ENCODE measurements at places on chromosomes 12 and 14.

- no peak for DNase-seq
These were observed 2.5 kb downstream of the XRCC3 start for GRCh38 chr14:103712633-103713247.

DNA sequence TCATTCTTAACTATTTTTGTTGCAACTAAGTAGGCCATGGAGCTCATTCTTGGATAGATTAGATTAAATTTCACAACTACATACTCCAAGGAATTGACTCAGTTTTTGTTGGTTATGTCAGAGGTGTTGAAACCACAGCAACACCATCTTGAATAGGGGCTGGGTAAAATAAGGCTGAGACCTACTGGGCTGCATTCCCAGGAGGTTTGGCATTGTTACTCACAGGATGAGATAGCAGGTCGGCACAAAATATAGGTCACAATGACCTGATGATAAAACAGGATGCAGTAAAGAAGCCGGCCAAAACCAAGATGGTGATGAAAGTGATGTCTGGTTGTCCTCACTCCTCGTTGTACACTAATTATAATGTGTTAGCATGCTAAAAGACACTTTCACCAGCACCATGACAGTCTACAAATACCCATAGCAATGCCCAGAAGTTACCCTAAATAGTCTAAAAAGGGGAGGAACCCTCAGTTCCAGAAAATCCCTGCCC, 20.9 kb downstream of the DMAC2L start:
- DNase-seq: no peak

DNA sequence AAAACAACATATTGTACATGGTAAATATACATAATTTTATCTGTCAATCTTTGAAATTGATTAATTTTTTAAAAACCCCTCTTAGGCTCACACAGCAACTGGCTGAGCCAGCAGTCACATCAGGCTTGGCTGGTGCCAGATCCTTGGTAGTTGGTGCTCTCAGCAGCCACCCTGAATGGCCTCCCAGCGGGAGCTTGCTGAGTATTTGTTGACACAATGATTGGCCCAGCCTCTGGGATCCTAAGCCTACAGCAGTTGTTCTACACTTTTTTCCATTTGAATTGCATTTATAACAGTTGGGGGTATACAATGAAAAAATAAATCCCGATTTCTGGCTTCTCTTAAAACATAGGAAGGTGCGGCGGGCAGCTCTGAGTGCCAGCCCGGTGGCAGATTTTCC, 11.1 kb downstream of the PRKAB1 start:
- DNase-seq: no peak

- no peak for DNase-seq
These were observed 410.3 kb upstream of the LMO3 start for GRCh38 chr12:17016116-17016864.

- no peak for DNase-seq
These were observed 26.9 kb downstream of the FIGNL2 start for GRCh38 chr12:51821440-51822260.

DNA sequence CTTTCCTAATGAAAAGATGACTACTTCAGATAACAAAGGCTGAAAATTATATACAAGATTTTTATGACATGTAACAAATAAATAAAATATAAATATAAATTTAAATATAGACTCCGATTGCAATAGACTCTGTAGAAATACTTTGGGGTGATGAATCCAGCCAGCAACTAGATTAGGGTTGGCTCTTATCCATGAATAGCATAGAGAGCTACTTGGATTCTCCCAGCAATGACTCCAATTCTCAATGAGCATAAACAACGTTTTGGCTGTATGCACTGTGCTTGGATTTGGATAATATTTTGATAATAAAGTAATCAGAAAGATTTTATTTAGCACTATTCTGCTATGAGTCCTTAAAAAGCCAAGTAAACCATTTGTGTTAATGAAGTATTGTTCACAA, 58.0 kb upstream of the LRFN5 start:
- no peak for DNase-seq

DNA sequence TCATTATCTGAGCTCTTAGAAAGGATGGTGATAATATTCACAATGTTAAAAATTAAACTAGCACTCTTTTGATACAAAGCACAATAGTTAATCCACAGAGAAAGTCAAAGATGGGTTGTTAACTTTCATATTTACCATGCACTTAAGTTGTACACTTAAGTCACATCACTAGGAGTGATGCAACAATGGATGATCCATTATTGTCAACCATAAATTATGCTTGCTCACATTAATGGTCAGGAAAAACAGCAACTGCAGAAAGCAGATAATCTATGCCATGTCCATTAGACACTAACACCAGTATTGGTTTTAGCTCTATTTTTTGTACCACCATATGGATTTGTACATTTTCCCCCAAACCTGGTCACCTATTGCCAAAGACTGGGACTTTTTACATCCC, 195.5 kb downstream of the FOXA1 start:
- DNase-seq: no peak

GRCh38 chr12:66058554-66058953, 72.0 kb downstream of the LLPH start:
- DNase-seq: no peak

DNA sequence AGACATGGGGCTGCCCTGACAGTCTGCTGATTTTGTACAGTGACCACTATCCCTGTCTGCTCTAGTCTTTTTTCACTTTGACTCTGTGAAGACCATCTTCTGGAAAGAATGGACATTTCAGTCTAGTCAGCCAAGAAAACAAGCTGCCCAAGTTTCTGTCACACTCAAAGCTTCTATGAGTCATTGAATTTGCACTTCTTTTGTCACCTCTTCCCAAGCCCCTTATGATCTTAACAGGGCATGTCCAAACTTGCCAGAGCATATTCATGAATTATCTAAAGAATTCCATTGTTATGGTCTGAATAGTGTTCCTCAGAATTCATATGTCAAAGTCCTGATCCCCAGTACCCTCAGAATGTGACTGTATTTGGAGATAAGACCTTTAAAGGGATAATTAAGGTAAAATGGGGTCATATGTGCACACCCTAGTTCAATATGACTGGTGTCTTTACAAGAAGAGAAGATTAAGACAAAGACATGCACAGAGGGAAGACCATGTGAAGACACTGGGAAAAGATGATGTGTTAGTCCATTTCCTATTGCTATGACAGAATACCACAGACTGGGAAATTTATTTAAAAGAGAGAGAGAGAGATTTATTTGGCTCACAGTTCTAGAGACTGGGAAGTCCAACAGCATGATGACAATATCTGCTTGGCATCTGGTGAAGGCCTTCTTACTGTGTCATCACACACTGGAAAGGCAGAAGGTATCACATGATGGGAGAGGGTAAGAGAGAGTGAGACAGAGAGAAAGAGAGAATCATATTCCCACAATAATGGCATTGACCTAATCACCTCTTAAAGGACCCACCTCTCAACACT, 242.6 kb downstream of the BTG1 start:
- DNase-seq: no peak

DNA sequence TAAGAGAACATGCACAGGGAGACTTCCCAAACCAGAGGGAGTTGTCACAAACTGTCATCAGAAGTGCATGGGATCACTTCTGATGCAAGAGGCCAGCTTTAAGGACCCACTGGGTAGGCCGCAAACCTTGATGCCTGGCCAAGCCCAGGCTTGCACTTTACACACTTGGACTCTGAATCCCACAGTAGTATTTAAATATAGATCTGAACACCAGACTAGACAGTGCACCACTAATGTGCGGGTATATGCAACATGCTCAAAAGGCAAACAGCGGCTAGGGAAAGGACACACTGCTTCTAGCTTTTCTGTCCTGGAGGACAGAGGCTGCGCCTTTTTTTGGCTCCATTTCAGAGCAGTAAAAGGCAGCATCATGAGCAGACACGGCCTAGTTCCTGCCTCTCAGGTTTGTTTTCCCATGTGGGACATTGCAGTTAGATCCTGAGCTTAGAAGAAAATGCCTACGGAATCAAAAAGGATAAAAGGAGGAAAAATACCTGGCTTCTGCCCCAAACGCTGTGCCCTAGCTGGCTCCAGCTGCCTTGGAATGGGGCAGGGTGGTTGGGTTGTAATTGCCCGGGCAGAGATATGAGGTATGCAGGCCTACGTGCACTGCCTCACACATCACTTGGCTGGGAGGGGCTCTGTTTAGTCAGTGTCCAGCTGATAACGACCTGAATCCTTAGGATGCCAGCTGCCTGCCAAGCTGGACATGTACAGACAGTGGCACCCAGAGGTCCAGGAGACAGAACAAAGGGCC, 84.5 kb upstream of the EGLN3 start:
- DNase-seq: no peak

- DNase-seq: no peak
These were observed 57.2 kb upstream of the ATP2A2 start for GRCh38 chr12:110223777-110224378.

GRCh38 chr14:74417611-74418010, 8.4 kb downstream of the SYNDIG1L start:
- no peak for DNase-seq

GRCh38 chr12:13390381-13390861, 193.9 kb downstream of the EMP1 start:
- DNase-seq: no peak

- DNase-seq: no peak
These were observed 44.2 kb downstream of the KCTD10 start for GRCh38 chr12:109432842-109433304.

DNA sequence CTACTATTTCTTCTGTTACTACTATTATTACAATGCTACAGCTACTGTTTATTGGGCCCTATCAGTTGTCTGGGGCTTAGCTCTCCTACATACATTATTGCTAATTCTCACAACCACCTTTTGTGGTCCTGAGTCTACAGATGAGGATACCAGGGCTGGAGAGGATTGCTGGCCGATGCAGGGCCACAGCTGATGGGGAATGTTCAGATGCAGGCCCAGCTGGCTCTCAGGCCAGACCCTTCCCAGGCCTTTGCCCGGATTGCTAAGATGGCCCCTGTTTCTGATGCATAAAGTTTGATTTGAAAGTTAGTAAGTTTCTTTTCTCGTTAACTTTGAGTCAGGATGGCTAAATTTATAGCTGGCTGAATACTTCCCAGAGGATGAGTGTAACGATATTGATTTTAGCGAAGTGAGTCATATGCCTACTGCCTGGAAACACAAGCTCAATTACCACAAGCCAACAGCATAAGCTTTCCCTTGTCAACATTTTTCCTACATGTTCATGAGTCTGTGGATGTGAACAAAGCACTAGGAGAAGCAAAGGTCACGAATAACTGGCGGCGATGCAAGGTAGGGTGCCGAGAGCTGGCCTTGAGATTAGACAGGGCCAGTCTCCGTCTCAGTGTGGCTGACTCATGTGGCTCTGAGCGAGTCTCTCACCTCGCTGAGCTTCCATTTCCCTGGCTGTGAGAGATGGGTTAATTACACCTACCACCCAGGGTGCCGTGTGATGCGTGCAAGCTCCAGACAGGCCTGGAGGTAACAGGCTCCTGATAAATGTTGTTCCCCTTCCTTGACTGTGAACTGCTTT, 111.0 kb downstream of the BEGAIN start:
- DNase-seq: no peak

DNA sequence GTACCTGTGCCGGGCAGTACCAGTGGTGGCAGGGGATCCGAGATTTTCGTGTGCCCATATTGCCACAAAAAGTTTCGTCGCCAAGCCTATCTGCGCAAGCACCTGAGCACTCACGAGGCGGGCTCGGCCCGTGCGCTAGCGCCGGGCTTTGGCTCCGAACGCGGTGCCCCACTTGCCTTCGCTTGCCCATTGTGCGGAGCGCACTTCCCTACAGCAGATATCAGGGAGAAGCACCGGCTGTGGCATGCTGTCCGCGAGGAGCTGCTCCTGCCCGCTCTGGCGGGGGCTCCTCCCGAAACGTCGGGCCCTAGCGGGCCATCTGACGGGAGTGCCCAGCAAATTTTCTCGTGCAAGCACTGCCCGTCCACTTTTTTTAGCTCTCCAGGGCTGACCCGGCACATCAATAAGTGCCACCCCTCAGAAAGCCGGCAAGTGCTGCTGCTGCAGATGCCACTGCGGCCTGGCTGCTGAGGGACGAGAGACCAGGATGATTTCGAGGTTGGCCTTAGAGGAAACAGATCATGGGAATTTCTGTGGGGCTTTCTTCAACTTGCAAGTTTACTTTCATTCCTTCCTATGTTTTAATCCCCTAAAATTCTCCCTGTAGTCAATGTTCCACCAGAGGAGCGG, 1.6 kb downstream of the INSM2 start:
- DNase-seq: no peak
